Activated CD4-positive, CD25-positive, alpha-beta regulatory T cell treated with anti-CD3 and anti-CD28 coated beads, Interleukin-2, amount 50 U/mL, for 16 hours (primary cell): ENCODE measurements at places on chromosomes 2 and 18.

GRCh38 chr2:73494031-73494430, 108.4 kb downstream of the ALMS1 start:
- DNase-seq = no peak

DNA sequence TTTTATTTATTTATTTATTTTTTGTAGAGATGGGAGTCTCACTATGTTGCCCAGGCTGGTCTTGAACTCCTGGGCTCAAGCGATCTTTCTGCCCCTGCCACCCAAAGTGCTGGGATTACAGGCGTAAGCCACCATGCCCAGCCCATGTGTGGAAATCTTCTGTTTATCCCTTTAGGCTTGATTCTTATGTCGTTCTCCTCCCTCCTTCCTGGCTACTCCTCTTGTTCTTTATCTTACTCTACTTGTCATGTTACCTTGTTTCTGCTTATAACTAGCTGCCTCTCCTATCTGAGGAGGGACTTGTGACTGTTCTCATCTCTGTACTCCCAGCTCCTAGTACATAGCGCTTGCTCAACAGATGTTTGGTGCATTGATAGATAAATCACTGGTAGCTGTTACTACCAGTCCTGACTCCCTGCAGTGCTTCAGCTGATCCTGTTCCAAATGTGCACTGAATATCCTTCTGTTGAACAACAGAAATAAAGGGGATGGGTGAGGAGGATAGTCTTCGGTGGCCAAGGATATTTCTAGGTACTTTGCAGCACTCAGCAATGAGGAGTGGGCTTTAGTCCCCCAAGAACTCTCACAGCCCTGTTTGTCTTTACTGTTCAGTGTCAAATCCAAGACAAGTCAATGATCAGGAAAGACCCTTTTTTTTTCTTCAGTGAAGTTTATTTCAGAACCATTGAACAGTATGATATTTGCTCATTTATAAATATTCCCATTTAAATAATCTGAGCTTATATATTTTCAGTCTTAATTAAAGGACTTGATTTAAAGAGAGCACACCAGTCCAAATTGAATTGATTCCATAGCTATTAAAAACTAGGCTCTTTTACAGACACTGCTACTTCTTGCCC, 7.2 kb downstream of the IL1B start:
- DNase-seq = no peak

DNA sequence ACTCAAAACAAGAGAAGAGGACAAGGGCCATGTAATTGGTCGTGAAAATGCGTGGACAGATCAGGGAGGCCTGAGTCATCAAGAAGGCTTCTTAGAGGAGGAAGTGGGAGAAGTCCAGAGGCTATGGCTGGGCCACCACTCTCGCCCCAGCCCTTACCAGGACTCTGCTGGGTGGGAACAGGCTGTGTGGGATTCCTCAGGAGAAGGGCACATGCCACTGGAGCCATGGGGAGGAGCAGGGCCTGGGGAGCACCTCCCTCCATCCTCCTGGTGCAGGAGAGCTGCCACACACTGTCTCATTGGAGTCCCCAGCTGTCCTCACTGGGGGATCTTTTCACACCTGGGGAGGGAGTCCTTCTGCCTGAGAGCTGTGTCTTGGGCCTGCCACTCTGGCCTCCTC, 9.4 kb upstream of the RALB start:
- no peak for DNase-seq

DNA sequence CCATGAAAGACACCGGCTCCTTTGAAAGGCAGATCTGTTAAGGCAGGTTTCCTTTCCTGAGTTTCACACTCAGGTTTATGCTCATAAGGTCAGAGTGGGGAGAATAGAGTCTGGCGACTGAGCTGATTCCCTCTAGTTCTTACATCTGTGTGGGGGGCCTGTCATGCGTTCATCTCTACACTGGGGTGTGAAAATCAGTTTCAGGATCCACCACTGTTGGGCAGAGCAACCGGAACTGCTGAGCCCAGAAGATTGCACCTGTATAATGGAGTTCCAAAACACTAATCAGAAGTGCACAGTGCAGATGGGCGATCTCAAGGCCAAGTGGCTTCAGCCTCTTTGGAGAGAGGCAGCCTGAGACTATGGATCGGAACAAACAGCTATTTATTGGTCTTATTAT, 181.3 kb upstream of the NRP2 start:
- no peak for DNase-seq

GRCh38 chr18:59906203-59906602, 6.4 kb downstream of the PMAIP1 start:
- no peak for DNase-seq

GRCh38 chr18:8899000-8899399, 193.6 kb downstream of the MTCL1 start:
- no peak for DNase-seq

DNA sequence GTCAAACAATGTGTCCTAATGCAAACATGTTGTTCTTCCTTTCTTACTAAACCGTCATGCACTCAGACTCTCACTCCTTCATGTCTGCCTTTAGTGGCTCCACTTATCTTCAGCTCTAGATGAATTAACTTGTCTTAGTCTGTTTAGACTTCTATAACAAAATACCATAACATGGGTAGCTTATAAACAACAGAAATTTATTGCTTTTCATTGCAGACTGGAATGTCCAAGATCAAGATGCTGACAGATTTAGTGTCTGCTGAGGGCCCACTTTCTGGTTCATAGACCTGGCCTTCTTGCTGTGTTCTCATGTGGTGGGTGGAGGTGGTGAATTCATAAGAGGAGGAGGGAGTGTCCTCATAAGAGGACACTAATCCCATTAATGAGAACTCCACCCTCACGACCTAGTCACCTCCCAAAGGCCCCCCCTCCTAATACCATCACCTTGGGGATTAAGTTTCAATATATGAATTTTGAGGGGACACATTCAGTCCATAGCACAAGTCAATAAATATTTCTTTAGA, 32.3 kb downstream of the RALBP1 start:
- DNase-seq = no peak

DNA sequence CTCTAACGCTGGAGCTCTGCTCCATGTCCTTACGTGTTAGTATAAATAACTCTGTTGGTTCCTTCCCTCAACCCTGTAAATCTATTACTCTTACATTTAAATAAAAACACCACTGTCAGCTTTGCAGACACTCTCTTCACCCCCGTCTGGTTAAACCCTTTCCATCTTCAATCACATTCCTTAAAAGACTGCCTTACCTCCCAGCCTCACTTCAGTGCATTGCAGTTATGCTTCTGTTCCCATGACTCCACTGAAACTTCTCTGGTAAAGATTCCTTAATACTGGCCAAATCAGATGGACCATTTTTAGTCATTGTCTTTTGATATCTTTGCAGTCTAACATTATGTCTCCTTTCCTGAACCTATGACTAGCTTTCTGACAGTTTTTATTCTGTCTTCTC, 61.7 kb downstream of the EML4 start:
- DNase-seq = no peak

- no peak for DNase-seq
Measured at GRCh38 chr18:73842795-73843394, 304.7 kb downstream of the FBXO15 start.

DNA sequence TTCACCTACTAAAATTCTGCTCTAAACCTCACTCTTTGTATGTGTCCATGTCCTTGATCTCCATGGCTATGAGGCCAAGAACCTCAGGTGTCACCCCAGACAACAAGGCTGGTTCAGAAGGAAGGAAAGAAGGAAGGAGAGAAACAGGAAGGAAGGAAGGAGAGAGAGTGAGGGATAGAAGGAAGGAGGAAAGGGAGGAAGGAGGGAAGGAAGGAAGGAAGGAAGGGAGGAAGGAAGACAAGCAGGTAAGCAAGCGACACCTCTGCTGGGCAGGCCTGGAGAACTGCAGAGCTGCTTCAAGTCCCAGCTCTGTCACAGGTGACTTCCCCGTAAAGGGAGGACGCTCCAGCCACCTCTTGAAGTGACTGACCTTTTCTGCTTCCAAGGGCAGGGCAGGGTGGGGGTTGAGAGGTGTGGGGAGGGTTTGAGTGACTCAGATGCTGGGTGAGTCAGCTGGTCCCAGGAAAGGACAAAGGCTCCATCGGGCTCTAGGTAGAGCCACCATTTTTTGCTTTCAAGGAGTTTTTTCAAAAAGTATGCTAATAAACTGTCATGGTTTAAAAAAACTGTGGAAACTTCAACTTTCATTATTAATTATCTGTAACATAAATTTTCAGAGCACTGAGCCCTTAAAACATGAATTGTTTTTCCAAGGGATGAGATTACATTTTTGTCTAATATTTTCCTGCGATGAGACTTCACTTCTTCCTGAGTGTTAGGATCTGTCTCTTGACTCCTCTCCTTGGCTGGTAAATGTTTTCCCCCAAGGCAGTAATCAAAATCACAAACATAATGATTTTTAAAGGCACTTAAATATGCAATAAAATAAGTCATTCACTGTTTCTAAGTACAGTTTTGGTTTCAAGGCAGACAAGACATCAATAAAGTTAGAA, 90.1 kb upstream of the L3MBTL4 start:
- no peak for DNase-seq

DNA sequence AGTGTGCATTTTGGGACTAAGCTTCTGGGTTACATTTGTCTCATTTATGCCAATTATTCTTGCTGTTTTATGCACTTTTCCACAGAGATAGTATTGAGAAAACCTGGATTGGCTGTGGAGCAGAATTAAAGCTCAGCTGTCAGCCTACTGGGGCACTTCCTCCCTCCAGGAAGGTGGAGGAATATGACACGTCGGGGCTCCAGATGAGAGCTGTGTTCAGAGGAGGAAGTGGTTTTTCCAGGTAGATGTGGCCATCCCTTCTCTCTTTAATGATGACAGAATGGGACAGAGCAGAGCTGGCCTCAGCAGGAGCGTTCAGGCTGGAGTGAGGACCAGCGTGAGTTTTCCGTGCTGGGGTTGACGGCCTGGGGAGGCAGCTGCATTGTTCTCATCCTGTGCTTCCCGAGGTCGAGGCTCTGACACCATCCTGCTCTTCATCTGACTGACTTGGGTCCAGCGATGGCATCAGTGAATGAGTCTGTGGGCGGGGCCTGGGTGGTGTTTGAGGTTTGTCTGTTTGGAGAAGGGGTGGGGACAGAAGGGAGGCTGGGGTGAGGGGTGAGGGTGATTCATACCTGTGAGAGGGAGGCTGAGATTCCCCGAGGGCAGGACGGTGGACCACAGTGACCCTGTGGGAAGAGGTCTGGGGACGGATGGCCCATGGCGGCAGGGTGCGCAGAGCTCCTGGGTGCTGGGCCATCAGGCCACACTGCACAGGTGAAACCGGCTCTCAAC, 207.0 kb downstream of the LDLRAD4 start:
- DNase-seq = no peak

GRCh38 chr18:8991155-8991554, 111.3 kb upstream of the NDUFV2 start:
- DNase-seq = no peak

DNA sequence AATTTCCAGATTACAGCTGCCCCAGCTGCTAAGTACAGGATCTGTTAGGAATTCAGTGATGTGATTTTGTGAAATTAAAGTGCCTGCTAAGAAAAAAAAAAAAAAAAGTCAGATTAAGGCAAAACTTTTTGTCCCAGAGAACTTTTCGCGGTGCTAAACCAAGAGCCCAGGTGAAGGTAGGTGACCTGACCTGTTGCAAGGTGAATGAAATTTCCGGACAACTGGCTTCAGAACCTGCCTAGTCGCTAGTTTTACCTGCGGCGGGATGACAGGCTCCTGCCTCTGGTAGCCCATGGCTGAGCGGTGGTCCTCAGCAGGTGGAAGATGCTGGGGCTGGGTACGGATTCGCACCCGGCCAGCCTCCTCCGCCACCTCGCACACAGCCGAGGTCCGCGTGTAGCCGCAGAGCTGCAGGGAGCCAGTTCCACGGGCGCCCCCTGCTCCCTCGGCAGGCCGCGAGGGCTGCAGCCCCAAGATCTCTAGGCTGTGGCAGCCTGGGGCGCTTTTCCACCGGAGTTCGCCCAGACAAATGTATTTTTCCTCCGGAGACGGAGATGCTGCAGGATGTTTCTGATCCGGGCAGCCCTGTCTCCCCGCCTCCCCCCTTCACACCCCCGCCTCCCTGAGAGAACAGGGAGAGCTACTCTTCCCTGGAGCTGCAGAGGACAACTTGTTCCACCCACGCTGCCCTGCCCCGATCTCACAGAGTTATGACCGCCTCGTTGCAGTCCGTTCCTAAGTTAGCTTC, at the start of gene SLC38A11:
SLC38A11 (minus strand) TSS at position 572 of the 748 bp plus-strand sequence; CDS start at position 294, 278 bp downstream.
- no peak for DNase-seq

DNA sequence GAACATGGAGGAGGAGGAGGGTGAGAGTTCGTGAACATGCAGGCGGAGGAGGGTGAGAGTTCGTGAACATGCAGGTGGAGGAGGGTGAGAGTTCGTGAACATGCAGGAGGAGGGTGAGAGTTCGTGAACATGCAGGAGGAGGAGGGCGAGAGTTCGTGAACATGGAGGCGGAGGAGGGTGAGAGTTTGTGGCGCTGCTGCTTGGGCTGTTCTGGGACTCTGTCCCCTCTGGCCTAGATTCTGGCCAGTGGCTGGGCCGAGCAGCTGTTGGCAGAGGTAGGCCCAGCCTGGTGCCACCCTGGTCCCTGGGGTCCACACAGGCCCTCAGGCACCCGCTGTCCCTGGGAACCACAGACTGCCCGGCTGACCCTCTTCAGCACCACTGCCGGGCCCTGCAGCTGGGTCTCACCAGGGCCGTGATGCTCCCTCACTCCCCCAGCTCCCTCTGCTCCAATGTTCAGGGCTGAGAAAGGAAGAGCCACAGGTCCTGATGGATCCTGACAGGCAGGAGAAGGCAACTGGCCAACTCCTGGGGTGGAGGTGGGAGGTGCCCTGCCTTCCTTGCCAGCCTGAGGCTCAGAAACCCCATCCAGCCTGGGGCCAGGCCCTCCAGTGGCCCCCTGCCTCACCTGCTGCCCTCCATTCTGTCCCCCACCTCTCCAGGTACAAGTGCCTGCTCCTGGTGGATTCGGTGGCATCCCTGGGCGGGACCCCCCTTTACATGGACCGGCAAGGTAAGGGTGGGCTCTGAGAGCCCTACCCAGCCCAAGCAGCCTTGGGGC, 3.9 kb downstream of the AGXT start:
- DNase-seq = no peak

DNA sequence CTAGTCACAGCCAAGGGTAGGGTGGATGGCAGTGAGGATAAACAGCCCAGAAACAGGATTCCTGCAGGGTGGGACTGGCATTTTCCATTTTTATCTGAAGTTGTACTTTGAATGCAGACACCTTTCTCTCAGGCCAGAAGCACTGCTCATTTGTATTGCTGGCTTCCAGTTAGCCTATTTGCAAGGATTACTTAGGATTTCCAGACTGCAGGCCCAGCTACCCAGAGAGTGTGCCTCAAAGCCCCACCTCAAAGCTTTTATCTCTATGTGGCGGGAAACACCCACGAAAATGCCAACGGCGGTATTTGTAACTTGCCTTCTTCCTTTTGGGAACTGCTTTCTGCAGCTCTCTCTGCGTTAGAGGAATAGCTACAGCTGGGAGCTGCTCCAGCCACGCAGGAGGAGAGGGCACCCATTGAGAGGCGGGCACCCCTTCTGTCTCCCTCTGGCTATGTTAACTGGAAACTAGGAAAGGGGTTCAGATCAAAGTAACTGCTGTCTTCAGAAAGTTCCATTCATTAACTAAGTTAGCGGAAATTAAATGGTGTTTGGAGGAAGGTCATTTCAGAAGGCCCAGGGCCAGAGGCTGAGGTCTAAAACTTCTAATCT, 144.9 kb downstream of the TGIF1 start:
- DNase-seq = no peak

- DNase-seq = no peak
Measured at GRCh38 chr2:42012137-42012536, 35.7 kb upstream of the PKDCC start.
